ENCODE measurements at places on chromosomes 16 and 17.
A peak's percentile ranks its signal among the peaks of the same experiment; 100 is the strongest.

DNA sequence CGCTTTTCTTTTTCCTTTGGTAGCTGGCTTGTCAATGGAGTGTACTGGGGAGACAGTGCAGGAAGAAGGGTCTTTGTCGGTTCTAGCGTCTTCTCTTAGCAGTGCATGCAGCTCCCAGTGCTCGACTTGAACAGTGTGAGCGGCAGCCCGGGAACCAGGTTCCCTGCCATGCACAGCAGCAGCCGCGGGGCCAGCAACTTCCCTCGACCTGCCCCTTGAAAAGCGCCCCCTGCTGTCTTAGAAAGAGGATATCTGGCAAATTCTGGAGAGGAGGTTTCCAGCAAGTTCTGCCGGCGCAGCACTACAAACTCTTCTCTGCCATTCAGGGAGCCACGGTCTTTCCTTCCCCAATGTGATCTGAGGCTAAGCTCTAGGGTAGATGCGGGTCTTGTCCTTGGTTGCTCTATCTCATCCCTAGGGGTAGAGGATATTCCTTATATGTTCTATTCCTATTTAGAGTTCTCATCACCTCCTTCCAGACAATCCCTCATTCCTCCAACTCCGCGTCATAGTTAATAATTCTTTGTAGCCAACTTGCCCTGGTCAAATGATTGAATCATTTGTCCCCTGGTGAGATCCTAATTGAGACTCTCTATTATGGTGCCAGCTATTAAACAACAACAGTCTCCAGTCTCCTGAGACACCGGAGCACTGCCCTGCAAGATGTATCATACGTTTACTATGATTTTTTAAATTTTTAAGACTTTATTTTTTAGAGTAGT lies 451.3 kb downstream of the PMP22 start:
- no peak for DNase-seq

- no peak for DNase-seq
These were observed 35.0 kb downstream of the BCL7C start for GRCh38 chr16:30858829-30859423.

GRCh38 chr17:77358801-77359200 lies 218.0 kb downstream of the SEC14L1 start:
- DNase-seq = no peak

DNA sequence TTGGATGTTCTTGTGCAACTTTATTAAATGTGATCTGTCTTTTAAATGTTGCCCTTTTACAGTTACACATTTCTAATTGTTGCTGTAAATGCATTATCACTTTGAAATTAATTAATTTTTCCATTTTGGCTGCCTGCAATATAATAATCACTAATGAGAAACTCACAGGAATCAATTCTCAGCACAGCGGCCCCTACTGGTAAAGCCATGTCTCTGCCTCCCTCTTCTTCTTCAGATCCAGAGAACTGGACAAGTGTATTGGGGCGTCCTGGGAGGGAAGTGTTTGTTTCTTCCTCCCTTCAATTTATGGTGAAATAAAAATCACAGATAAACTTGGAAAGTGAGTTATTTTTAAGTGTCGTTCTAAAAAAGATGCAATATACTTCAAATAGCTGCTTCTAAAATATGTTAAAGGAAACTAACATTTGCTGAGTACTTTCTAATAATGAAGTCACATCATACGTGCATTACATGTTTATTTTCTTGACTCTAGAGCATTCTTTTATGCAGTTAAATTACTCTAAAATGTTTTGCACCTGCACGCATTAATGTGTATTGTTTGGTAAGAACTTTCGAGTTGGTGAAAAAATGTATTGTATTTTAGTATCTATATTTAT lies 338.0 kb downstream of the WWOX start:
- no peak for DNase-seq

DNA sequence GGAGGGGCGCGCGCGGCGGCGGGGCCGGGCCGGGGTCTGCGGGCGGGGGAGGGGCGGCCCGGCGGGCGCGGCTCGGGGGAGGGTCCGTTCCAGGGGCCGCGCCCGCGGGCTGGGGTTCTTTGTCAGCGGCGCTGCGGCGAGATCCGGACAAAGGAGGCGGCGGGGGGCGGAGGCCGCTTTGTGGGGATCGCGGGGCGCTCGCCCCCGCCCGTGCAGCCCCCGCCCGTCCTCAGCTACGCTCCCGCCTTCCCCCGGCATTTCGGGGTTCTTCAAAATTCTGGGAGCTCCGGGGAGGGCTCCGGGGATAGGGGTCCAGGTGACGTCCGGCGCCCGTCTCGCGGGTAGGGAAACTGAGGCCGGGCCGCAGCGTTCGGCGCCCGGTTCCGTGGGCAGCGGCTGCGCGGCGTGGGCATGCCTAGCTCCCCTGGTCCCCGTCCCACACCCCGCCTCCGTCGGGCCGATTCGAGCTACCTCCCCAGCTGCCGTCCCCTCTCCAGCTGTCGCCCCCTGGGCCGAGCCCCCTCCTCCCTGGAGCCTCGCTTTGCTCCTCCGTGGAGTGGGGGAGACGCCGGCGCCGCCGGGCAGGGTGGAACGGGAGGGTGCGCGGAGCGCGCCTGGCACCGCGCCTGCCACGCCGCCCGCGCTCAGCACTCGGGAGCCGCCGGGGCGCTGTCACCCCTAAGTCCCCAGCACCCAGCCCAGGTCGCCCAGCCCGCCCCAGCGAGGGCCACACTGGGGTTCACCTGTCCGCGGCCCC lies 546 bp downstream of the SNN start:
- DNase-seq = no peak

GRCh38 chr16:88809676-88810165 lies 2.0 kb downstream of the APRT start:
- DNase-seq = no peak

- no peak for DNase-seq
These were observed 9.9 kb downstream of the NXPH3 start for GRCh38 chr17:49585422-49586027.

DNA sequence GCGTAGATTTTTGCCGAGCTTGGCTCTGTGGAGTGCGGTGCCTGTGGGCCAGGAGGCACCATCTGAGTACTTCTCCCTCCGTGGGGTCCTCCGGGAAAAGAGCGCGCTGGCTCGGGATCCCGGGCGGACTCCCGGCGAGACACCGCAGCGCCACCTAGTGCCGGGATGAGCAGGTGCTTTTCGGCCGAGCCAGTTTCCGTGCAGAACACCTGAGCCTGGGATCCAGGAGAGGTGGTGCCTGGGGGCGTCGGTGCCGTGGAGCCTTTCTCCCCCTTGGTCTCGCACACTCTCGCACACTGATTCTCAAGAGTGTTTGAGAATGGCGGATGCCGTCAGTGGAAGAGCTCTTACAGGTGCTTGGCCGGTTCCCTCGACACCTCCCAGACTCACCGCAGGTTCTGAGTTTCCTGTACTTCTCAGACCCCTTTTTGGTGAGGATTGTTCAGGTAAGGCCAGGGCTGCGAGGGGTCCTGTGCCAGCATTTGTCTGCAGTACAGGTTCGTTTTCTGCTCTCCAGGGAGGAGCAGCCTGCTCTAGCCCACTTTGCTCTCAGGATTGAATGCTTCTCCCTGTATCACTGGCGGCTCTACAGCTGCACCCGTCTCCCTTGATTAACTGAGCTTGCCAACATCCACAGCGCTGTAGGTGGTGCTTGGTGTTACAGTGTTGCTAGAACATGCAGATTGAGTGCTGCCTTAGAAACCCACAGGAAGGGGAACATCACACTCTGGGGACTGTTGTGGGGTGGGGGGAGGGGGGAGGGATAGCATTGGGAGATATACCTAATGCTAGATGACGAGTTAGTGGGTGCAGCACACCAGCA lies 23.3 kb downstream of the TBCD start:
- DNase-seq = no peak

GRCh38 chr17:74633326-74633725 lies 9.8 kb upstream of the CD300E start:
- DNase-seq = no peak

DNA sequence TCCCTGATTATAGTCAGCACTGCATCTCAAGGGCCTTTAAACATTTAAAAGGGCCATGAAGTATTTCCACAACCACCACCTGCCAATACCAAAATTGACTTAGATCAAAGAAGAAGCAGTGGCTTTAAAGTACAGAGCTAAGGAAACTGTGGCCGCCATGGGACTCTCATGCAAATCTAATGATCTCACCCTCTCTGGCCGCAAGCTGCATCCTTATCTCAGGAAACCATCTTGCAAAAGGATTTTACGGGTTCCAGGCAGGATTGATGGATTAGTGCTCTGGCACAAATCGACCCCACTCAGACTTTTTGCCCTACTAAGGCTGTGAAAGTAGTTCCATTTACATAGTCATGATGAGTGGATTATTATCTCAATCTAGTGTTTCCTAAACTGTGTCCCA lies 22.6 kb downstream of the CDRT4 start:
- DNase-seq = no peak

DNA sequence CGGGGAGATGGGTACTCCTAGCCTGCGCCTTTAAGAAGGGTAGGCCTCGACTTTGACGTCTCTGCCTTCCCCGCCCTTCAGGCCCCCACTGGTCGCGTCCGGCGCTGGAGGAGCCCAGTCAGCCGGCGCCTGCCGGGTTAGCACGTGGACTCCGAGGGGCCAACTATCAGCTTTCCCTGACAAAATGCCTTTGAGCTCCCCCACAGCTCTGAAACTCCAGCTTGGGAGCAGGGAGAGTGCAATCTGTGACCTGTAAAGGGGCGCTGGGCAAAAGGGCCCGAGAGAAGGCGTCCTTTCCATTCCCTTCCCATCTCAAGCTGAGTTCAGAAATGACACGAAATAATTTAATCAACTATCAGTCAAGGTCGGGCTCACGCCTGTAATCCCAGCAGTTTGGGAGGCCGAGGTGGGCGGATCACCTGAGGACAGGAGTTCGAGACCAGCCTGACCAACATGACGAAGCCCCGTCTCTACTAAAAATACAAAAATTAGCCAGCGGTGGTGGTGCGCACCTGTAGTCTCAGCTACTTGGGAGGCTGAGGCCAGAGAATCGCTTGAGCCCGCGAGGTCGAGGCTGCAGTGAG lies 2.3 kb upstream of the SLC25A39 start:
- peak; percentile 95 for DNase-seq

GRCh38 chr17:58932956-58933355 lies 173.7 kb downstream of the TRIM37 start:
- no peak for DNase-seq

GRCh38 chr17:58312021-58312630 lies 16.5 kb downstream of the TSPOAP1 start:
- DNase-seq = no peak

- no peak for DNase-seq
These were observed 25.1 kb downstream of the SLC6A4 start for GRCh38 chr17:30210366-30210765.

All from left forelimb (tissue), 1 donor.